IPS-NIHi11 (cell line): ENCODE measurements at places on chromosomes 2 and 18.

DNA sequence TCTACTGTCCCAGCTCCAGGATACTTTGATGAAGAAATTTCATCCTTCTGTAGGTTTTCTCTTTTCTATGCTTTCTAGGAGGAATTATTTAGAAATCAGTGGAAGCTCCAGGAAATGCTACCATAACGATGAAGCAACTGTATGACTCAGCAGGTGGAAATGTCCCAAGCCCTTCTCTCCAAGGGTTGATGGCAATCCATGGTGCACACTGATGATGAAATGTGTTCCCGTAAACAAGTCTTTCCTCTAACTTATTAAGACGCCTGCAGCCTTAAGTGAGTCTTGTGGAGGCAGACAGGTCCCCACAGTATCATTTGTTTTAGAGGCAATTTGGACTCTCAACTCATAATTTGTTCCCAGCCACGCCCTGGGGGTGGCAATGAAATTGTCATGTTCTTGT is 777.6 kb upstream of the SOX11 start:
- DNase-seq = no peak

DNA sequence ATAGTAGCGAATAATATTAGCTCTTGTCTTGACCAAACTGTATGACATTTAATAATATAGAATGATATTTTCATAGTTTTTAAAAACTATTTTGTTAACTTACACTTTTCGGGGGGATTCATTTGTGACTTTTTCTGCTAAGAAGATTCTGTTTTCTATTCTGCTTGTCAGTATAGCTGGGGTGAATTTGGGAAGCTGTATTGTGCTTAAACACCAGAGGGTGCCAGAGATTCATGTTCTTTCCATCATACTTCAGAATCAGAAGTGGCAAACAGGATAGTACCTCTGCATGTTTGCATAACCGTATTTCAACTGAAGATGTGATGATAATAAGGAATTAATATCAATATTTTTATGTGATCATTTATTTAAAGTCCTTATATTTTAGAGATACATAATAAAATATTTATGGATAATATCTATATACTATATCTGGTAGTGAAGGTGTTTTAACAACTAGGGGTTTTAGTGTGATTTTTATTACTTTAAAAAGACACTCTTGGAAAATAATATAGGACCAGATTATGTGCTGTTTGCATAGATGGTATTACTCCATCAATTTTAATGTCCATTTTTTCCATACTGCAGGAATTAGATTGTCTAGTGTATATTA is 81.0 kb downstream of the TAF4B start:
- peak; percentile 50 for DNase-seq

GRCh38 chr2:110766291-110766690 is 33.9 kb downstream of the ACOXL start:
- DNase-seq = no peak

GRCh38 chr2:204611017-204611631 is 65.8 kb downstream of the PARD3B start:
- no peak for DNase-seq

DNA sequence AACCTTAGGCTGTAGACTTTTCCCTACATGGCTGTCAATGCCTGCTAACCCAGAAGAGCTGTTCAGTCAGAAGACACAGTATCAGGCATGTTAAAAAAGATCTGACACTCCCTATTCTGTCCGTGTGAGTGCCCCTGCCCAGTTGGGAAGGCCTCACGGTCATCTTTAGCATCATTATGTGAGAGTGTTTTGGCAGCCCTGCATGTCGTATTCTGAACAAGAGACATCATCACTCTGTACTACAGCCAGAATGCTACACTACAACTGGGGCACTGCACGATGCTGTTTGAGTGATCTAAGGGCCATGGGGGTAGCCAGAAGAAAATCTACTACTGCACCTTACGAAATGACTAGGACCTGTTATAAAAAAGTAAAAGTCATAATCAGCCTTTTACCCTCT is 67.2 kb downstream of the GREB1L start:
- DNase-seq = no peak

GRCh38 chr2:224407241-224407701 is 5.4 kb upstream of the FAM124B start:
- DNase-seq = no peak

DNA sequence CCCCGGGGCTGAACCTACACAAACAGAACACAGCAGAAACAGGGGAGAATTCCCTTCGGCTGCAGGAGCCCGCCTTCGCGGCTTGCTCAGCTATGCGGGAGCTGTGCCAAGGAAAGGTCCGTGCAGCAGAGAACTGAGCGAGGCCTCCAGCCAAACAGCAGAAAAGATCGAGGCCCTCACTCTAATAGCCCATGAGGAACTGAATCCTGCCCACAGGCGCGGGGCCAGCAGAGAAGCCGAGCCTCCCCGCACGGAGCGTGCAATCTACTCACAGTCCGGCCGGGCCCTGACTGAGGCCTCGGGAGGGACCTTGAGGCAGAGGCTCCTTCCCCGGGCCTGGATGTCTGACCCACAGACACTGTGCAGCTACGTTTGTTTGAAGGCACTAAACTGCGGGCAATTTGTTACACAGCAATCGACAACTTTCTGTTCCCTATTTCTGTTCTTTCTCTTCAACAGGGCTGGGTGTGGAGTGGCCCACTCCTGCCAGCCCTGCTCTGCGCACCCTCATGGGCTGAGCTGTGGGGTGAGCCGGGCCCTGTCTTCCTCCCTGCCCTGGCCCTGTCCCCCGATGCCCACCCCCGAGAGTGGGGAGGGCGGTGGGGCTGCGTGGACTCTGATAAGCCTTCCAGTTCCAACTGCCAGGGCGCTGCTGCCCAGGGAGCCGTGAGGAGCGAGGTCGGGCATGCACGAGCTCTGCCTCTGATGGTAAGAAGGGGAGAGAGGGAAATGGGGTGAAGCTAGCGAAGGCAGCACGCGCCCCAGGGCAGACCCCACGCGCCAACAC is 13.7 kb downstream of the HES6 start:
- no peak for DNase-seq

GRCh38 chr2:159146996-159147666 is 139.4 kb downstream of the WDSUB1 start:
- DNase-seq = peak; percentile 64

- DNase-seq = no peak
Observed at GRCh38 chr2:17327649-17328048, 190.6 kb downstream of the RAD51AP2 start.

DNA sequence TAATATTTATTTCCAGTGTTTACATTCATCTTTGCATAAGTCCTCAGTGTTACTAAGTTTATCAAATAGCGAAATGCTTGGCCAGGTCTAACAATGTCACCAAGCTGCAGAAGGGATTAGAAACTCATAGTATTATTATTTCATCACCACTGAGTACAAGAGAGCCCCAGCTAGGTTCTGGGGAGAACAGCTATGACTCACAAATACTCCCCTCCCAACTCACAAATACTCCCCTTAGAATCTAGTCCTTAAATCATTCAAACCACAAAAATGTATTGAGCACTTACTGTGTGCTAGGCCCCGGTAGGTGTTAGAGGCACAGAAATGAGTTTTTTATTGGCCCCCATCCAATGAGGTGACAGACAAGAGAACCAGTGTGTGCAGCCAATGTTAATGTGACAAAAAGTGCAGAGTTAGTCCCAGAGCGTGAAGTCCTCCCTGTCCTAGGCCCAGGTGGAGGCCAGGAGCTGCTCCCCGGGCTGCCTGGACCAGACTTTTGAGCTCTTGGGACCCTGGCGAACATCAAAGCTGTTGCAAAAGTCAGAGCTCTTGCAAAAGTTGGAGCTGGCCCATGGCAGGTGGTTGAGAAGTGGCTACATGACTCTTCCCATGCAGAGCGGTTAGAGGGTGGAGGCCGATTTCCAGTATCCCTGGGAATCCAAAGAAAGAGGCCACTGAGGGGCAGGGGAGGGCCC is 9.8 kb downstream of the STEAP3 start:
- no peak for DNase-seq

GRCh38 chr2:216142540-216142939 is 33.4 kb downstream of the XRCC5 start:
- no peak for DNase-seq

DNA sequence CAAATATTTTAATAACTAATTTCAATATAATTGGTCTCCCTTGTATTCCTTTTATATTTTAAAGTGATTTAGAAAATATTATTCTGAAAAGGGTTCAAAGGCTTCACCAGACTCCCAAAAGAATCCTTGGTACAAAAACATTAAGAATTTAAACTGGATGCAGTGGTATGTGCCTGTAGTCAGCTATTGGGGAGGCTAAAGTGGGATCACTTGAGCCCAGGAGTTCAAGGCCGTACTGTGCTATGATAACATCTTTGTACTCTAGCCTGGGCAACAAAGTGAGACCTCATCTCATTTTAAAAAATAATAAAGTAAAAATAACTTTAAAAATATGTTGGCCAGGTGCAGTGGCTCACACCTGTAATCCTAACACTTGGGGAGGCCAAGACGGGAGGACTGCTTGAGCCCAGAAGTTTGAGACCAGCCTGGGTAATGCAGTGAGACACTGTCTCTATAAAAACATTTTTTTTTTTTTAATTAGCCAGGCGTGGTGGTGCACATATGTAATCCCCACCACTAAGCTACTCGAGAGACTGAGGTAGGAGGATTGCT is 14.7 kb downstream of the NCL start:
- no peak for DNase-seq

GRCh38 chr2:1137913-1138391 is 187.3 kb downstream of the SNTG2 start:
- no peak for DNase-seq

DNA sequence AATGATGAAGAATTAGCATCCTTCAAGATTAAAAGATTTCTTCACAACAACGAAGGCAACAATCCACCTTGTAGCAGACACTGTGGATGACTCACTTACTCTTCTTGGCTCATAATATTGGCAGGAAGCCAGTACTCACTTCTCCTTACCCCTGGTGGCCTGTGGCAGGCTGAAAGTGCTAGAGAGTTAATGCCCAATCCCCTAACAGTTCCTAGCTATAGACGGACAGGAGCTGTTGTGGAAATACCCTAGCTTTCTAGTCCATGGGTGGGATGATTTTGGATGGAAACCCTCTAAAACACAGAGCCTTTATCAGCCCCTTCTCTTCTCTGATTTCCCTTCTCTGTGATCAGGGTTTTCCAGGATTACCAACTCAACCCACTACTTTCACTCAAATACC is 128.6 kb upstream of the NYAP2 start:
- DNase-seq = peak; percentile 14

GRCh38 chr18:36217348-36217747 is 30.1 kb downstream of the MOCOS start:
- no peak for DNase-seq

DNA sequence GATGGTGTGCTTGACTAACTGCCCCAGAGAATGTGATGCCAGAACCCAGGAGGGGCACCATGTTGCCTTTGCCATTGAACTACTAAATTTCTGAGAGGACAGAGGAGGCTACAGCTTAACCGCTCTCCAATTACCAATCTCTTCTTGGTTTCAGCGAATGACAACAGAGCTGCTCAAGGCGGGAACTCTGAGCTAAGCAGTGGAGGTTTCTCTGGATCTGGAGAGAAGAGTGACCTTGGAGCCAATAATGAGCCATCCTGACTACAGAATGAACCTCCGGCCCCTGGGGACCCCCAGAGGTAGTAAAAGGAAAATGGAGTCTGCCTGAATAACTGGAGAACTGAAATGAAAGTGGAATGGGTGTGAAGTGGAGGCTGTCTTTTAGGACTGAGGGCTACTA is 53.2 kb downstream of the DIS3L2 start:
- no peak for DNase-seq

GRCh38 chr2:70823249-70823648 is 2.9 kb upstream of the CLEC4F start:
- no peak for DNase-seq

GRCh38 chr2:126864861-126865260 is 33.8 kb upstream of the TEX51 start:
- DNase-seq = peak; percentile 46

GRCh38 chr2:195356026-195356425 is 301.0 kb upstream of the SLC39A10 start:
- no peak for DNase-seq

DNA sequence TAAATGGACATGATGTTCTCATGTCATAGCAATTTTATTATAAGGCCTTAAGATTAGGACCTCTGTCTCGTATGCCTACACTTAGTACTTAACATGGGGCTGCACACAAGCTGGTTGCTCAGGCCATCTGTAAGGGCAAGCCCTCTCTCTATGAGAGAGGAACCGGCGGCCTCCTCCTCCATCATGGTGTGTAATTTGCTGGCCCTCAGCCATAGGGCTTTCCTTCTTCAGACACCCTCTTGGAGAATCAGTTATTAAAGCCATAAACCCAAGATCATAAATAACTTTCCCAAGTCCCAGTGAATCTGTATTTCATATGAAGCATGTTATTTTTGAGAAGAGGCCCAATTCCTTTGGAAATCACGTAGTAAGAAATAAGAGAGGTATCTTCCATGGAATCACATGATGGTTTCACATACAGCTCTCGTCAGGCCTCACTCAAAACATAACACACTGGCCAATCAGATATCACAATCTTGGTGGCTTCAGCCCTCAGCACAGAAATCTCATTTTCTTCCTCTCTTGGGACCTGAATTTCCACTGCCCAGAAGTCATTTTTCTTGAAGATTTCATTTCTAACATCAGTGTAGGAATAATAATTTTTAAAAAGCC is 92.6 kb downstream of the RDH14 start:
- no peak for DNase-seq

- no peak for DNase-seq
Observed at GRCh38 chr2:229874647-229875046, 47.2 kb downstream of the TRIP12 start.

- no peak for DNase-seq
Observed at GRCh38 chr2:174593041-174593440, 4.6 kb downstream of the WIPF1 start.

DNA sequence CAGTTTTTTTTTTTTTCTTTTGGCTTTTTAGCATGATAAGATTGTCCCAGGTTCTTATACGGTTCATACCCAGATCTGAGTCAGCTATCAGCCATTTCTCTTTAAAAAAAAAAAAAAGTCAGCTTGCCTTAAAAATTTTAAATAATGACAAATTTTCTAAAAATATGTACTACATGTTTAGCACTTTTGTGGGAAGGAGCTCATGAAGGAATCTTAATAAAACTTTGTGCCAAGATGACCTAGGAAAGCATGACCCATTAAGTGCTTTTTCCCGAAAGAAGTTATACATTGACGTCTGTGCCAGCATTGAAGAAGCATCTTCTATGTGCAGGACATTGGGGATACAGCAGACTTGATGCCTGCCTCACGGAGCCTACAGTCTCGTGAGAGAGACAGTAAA is 4.5 kb upstream of the RBMS1 start:
- DNase-seq = no peak

- peak; percentile 19 for DNase-seq
Observed at GRCh38 chr2:42598656-42599055, 30.2 kb downstream of the MTA3 start.

- no peak for DNase-seq
Observed at GRCh38 chr18:36410346-36410745, 112.8 kb downstream of the FHOD3 start.
